ENCODE measurements at places on chromosomes 11 and 22. TPM values are rescaled to one million over a fixed set of nuclear protein-coding genes. Genes with fewer than 3 reads are reported as not detected.
A peak's percentile ranks its signal among the peaks of the same experiment; 100 is the strongest.

DNAJB13 gene
- total RNA-seq, result not detected

DNA sequence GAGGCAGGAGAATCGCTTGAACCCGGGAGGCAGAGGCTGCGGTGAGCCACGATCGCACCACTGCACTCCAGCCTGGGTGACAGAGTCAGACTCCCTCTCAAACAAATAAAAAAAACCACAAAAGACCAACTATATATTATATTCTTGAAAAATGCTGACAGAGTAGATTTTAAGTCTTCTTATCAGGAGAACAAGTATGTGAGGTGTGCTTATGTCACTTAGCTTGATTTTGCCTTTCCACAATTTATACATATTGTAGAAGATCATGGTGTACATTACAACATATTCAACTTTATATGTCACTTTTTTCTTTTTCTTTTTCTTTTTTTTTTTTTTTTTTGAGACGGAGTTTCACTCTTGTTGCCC lies 24.1 kb upstream of the CARS1 start:
- no peaks in the 10 kb centered on the region for H3K4me1 ChIP-seq
- no peak overlapping the region for H3K27ac ChIP-seq
- H3K36me3 ChIP-seq, result no peaks in the 10 kb centered on the region

DNA sequence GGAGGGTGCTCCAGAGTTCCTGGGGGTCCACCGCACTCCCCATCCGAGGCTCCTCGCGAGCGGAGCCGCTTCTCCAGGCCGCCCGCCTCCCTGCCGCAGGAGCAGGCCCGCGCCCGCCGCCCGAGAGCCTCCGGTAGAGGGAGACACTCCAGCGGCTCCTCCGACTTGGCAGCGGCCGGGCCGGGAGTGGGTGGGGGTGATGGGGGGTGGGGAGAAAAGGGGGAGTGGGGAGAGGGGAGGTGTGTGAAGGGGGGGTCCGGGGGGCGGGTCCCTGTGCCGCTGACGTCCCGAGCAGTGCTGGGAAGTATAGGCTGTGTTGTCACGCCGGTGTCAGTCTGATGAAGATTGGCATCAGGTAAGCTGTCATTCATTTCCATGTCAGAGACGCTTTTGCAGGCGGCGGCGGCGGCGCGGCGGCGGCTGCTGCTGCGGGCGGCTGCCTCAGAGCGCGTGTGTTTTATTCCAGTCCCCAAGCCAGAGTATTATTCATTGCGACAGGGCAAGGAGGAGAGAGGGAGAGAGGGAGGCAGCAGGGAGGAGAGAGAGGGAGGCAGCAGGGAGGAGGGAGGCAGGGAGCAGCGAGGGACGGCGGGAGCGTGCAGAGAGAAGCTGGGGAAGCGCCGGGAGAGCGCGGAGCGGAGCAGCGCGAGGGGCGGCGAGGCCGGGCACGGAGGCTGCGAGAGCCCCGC lies at the start of gene PKNOX2:
TSS of gene PKNOX2 (plus strand) at position 330 of the 689 bp plus-strand sequence. CDS start 186,555 bp downstream, outside the sequence.
- peak; percentile 98 for DNase-seq
- H3K36me3 ChIP-seq, result peaks cover 4% of the 10 kb centered on the region
- H3K4me1 ChIP-seq, result peaks cover 47% of the 10 kb centered on the region
- peak within 1 kb of the TSS; percentile 98 for H3K27ac ChIP-seq
- no peaks in the 10 kb centered on the region for H3K27me3 ChIP-seq
- H3K4me3 ChIP-seq, result peak within 1 kb of the TSS; percentile 99

DNA sequence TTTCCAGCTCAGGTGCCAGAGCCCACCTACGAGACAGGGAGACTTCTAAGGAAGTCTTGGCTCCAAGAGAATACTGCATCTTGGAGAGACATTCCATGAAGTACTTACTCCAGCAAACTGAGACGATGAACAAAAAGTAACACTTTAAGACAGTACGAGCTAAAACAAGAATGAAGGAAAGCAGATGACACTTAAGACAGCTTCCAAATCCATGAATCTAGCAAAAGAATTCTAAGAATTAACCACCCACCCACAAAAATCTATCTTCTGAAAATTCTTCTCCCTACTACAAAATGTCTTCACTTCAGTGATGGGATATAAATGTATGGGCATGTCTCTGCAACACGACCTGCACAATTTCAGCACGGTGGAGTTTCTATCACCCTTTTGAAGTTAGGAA lies 132.9 kb downstream of the C11orf58 start:
- H3K27ac ChIP-seq, result peak overlapping the region; percentile 62
- no peak for DNase-seq
- peaks cover 12% of the 10 kb centered on the region for H3K4me1 ChIP-seq
- H3K27me3 ChIP-seq, result no peaks in the 10 kb centered on the region
- H3K4me3 ChIP-seq, result no peak overlapping the region

FAM83F gene
- 0.22 TPM for total RNA-seq

PAX6 gene
- total RNA-seq, result not detected

HTR3B gene
- not detected for total RNA-seq

LRRN4CL gene
- total RNA-seq, result 0.21 TPM

SLC36A4 gene
- total RNA-seq, result 28.9 TPM

SREBF2 gene
- total RNA-seq, result 106 TPM

DNA sequence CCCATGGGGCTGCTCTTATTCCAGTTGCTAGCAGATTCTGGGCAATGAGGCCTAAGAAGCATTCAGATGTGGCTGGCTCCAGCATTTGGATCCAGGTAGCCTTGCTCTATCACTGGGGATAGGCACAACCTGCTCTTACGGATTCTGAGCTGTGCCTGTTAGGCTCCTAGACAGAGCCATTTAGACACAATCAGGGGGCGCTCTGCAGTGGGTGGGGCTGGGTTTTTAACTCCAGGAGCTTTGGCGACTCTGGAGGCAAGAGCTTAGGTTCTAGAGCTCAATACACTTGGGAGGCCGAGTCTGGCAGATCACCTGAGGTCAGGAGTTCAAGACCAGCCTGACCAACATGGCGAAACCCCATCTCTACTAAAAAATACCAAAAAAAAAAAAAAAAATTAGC lies 32.0 kb downstream of the KCNC1 start:
- no peaks in the 10 kb centered on the region for H3K36me3 ChIP-seq
- no peak overlapping the region for H3K4me3 ChIP-seq
- H3K4me1 ChIP-seq, result no peaks in the 10 kb centered on the region
- peak; percentile 21 for DNase-seq
- peaks cover 15% of the 10 kb centered on the region for H3K27me3 ChIP-seq

CD82 gene
- total RNA-seq, result 14.4 TPM

NUDT8 gene
- total RNA-seq, result 12.6 TPM

DCHS1 gene
- 33.4 TPM for total RNA-seq

DNA sequence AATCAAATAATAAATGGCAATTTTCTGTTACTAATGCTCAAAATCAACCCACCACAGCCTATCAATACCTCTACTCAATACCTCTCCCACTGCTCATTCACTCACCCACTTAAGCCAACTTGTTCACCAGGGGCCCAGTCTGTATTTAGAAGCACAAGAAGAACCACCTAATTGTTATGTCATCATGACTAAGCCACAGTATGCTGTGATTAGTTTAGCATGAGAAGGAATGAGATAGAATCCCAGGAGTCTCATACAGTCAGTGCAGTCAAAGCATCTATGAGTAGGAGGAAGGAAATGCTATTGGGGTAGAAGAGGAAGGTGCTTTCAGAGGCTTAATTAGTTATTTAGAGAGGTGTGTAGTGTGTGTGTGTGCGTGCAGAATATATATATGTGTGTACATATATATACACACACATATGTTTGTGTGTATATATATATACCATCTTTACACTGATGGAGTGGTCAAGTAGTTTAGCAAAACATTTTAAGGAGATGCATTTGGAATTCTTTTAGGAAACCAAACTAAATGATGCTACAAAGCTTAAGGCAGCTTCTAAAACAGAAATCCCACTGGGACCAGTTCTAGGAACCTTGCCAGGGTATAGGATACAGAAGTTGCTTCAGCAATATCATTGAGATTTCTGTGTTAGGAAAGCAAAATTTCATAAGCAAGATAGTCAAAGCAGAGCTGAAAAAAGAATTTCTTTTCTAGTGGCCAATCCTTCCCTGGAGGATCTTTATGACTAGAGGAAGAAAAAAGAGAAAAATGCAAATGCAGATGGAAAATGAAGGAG lies 27.5 kb downstream of the KCNA4 start:
- DNase-seq, result no peak
- H3K27me3 ChIP-seq, result no peaks in the 10 kb centered on the region
- no peak overlapping the region for H3K27ac ChIP-seq
- H3K36me3 ChIP-seq, result no peaks in the 10 kb centered on the region
- H3K4me3 ChIP-seq, result no peak overlapping the region

ROBO3 gene
- 4.9 TPM for total RNA-seq

OR51E2 gene
- total RNA-seq, result 0.97 TPM

GRCh38 chr11:117808784-117809183 lies 11.8 kb upstream of the DSCAML1 start:
- peaks cover 26% of the 10 kb centered on the region for H3K27me3 ChIP-seq
- no peak overlapping the region for H3K27ac ChIP-seq
- no peak overlapping the region for H3K4me3 ChIP-seq
- peak; percentile 65 for DNase-seq
- peaks cover 5% of the 10 kb centered on the region for H3K4me1 ChIP-seq
- H3K36me3 ChIP-seq, result no peaks in the 10 kb centered on the region

RHBDD3 gene
- total RNA-seq, result 37.6 TPM

- H3K27ac ChIP-seq, result no peak overlapping the region
- H3K4me3 ChIP-seq, result no peak overlapping the region
- no peaks in the 10 kb centered on the region for H3K36me3 ChIP-seq
- no peak for DNase-seq
- peaks cover 17% of the 10 kb centered on the region for H3K4me1 ChIP-seq
Measured at GRCh38 chr11:126438691-126439090, 83.2 kb downstream of the ST3GAL4 start.

ZNHIT2 gene
- total RNA-seq, result 7.9 TPM

LRRC74B gene
- total RNA-seq, result not detected

GRCh38 chr11:86205421-86206336 lies 38.9 kb upstream of the EED start:
- no peak overlapping the region for H3K4me3 ChIP-seq
- no peak for DNase-seq
- no peak overlapping the region for H3K27ac ChIP-seq
- H3K4me1 ChIP-seq, result no peaks in the 10 kb centered on the region

DNA sequence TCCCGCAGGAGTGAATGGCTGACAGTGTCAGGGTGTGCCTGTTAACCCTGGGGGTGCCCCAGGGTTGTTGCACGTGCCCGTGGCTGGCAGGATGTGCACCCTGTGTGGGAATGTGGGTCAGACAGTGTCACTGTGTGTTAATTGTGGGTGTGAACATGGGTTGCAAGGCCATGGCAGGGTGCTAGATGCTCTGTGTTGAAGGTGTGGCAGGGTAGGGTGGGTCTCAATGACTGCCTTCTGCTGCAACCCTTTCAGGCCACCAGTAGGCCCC lies 8.3 kb downstream of the RIN1 start:
- H3K27ac ChIP-seq, result peak overlapping the region; percentile 90
- H3K36me3 ChIP-seq, result peaks cover 3% of the 10 kb centered on the region
- H3K27me3 ChIP-seq, result no peaks in the 10 kb centered on the region
- peaks cover 47% of the 10 kb centered on the region for H3K4me1 ChIP-seq
- H3K4me3 ChIP-seq, result no peak overlapping the region

DNAJC4 gene
- 27.0 TPM for total RNA-seq

DNA sequence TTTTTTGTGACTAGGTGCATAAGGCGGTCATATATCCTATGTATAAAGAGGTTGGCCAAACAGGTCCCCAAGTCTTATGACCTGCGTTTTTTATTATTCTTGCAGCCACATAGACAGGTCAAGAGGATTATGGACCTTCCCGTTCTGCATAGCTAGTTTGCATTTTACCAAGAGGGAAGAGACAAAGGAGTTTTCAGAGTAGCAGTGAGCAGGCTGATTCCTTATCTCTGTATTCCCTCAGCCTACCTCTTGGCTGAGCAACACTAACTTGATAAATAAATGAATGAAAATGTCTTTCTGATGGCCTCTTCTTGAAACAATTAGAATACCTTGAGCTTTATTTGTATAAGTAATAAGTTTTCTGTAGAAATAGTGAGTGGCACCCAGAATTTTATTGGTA lies 180.5 kb downstream of the WNT11 start:
- H3K27me3 ChIP-seq, result no peaks in the 10 kb centered on the region
- peaks cover 11% of the 10 kb centered on the region for H3K36me3 ChIP-seq
- DNase-seq, result no peak
- H3K4me1 ChIP-seq, result peaks cover 81% of the 10 kb centered on the region
- H3K4me3 ChIP-seq, result no peak overlapping the region

SNX19 gene
- total RNA-seq, result 71.6 TPM

GRCh38 chr22:38841211-38841610 lies 2.6 kb downstream of the NPTXR start:
- peaks cover 34% of the 10 kb centered on the region for H3K4me1 ChIP-seq
- no peak overlapping the region for H3K27ac ChIP-seq
- peaks cover 15% of the 10 kb centered on the region for H3K36me3 ChIP-seq
- peaks cover 9% of the 10 kb centered on the region for H3K27me3 ChIP-seq
- no peak for DNase-seq
- no peak overlapping the region for H3K4me3 ChIP-seq

PDHX gene
- 39.7 TPM for total RNA-seq

DNA sequence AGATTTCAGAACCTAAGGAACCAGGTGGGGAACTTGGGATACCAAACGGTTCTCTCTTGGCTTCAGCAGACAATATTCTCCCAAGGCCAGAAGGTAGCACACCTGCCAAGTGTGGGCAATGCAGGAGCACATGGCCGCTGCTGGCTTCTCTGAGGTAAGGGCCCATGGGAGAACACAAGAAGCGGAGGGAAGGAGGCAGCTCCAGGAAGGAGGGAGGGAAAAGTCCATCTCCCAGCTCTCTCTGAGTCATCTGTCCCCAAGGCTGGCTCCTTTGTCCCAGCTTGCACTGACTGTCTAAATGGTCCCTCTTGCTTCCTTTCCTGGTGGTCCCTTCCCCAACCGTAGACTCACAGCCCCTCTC lies 557.9 kb upstream of the CADM1 start:
- H3K36me3 ChIP-seq, result no peaks in the 10 kb centered on the region
- peaks cover 6% of the 10 kb centered on the region for H3K27me3 ChIP-seq
- H3K4me3 ChIP-seq, result no peak overlapping the region
- H3K4me1 ChIP-seq, result peaks cover 52% of the 10 kb centered on the region
- DNase-seq, result no peak
- H3K27ac ChIP-seq, result peak overlapping the region; percentile 76

TRIM21 gene
- total RNA-seq, result 10.3 TPM

DNA sequence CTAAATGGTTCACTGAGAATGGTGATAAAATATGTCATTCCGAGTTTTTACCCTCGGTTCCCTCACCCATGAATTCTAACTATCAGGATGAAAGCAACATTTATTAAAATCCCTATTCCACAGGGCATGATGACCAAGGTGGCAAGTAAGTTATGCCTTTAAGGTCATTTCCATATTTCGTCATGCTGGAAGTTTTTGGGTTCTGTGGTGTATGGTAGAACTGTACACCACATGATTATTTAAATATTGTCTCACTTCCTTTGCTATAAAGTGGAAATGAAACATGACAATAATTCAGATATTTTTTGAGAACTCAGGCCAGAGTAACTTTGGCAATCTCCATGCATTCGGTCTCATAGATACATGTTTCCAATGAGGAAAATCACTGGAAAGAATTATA lies 68.5 kb upstream of the CARD18 start:
- H3K27ac ChIP-seq, result no peak overlapping the region
- no peak for DNase-seq
- no peak overlapping the region for H3K4me3 ChIP-seq
- H3K36me3 ChIP-seq, result no peaks in the 10 kb centered on the region

GRCh38 chr11:20110908-20111669 lies 49.2 kb downstream of the DBX1 start:
- no peaks in the 10 kb centered on the region for H3K27me3 ChIP-seq
- peak overlapping the region; percentile 29 for H3K4me3 ChIP-seq
- peak overlapping the region; percentile 98 for H3K27ac ChIP-seq
- peaks cover 77% of the 10 kb centered on the region for H3K4me1 ChIP-seq
- DNase-seq, result no peak

- H3K27me3 ChIP-seq, result no peaks in the 10 kb centered on the region
- H3K36me3 ChIP-seq, result no peaks in the 10 kb centered on the region
- no peak overlapping the region for H3K27ac ChIP-seq
- no peaks in the 10 kb centered on the region for H3K4me1 ChIP-seq
- no peak overlapping the region for H3K4me3 ChIP-seq
Measured at GRCh38 chr11:78733031-78733430, 158.4 kb upstream of the NARS2 start.
